ENCODE measurements at places on chromosomes 16 and 17.

DNA sequence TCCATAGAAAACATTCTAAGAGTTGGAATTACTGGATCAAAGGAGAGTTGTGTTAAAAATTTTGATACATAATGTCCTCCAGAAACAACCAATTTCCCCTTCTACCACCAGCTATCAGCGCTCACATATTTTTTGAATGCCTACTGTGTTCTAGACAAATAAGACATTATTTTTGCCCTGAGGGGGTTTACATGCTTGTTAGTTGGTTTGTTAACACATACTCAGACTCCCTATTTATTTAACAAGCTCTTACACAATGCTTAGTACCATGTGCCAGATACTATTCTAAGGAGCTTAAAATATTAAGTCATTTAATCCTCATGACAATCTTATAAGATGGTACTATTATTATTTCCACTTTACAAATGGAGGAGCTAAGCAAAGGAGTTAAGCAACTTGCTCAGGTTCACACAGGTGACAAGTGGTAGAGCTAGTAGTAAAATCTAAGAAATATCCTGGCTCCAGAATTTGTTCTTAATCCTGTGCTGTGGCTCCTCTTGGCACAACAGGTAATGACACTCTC lies 194.2 kb downstream of the UTP18 start:
- no peak for DNase-seq

DNA sequence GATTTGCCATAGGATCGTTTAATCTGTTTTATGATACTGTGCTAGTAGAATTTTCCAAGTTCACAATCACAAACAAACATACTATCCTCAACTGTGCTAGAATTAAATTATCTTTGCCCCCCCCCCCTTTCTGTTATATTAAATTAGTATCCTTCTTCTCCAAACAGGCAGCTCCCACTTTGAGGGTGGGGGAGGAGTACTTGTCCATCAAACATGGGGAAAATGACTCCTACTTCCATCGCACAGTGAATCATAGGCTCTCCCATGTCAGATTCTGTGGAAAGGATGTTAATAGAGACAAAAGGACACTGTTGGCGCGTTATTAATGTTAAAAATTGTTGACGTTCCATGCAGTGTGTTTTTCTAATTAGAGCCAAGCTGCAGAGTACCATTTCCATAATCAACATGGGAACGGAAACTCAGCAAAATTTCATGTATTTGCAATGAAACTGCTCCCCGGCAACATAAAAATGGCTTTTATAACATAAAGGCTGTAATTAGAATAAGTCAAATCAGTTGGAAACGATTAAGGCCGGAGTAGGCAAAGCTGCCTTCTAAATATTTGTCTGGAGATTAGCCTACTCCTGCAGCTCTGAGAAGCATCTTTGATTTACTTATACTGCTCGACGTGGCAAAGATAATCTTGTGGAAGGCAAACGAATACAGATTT lies 104.6 kb downstream of the RBFOX1 start:
- no peak for DNase-seq

- no peak for DNase-seq
Measured at GRCh38 chr17:31202968-31203367, 94.1 kb downstream of the OMG start.

DNA sequence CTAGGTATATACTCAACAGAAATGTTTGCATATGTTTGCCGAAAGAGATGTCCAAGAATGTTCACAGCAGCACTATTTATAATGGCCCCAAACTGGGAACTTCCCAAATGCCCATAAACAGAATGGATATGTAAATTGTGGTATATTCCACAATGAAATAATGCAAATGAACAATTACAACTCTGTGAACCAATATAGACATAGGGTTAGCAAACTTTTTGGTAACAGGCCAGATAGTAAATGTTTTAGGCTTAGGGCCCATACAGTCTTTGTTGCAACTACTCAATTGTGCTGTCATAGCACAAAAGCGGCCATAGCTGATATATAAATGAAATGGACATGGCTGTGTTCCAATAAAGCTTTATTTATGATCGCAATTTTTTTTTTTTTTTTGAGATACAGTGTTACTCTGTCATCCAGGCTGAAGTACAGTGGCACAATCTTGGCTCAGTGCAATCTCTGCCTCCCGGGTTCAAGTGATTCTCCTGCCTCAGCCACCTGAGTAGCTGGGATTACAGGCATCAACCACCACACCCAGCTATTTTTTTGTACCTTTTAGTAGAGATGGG lies 16.5 kb downstream of the XYLT1 start:
- DNase-seq: no peak

- DNase-seq: no peak
Measured at GRCh38 chr16:78902321-78902720, 698.2 kb downstream of the MAF start.

- DNase-seq: no peak
Measured at GRCh38 chr17:7930841-7931631, 710 bp downstream of the TRAPPC1 start.

DNA sequence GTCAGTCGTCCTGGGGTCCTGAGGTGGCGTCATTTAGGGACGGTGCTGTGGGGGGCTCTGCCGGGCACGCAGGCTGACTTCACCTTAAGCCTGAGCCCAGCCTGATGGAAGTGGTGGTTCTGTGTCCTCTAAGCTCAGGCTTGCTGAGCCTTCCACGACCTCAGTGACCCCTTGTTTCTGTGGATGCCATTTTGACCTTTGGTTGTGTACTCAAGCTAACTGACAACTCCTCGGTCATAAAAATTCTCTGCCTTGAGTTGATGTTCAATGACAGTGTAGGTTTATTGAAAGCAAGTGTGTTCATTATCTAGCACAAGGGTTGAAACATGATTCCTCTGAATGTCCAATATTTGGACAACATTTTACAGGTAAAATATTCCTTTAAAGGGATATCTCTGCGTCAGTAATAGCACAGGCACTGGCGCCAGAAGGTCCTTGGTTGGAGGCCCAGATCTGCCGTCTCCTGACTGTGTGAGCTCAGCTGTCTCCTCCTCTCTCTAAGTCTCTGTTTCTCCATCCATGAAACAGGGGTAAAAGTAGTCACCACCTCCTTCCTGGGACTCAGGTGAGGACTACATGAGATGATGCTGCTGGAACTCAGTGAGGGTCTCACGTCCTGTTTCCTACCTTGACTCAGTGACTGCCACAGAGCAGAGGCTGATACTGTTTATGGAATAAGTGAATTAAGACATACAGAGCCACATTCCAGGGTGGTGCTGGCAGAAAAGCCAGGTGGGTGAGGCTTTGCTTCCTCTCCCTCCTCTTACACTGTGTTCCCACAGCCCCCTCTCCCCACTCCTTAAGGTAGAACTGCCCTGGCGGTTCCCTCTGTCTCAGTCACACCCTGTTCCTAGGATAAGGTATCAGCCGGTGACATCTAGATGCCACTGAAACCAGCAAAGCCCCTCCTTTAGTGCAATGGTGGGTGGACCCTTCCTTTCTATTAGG lies 75.7 kb downstream of the IRF8 start:
- peak; percentile 79 for DNase-seq

DNA sequence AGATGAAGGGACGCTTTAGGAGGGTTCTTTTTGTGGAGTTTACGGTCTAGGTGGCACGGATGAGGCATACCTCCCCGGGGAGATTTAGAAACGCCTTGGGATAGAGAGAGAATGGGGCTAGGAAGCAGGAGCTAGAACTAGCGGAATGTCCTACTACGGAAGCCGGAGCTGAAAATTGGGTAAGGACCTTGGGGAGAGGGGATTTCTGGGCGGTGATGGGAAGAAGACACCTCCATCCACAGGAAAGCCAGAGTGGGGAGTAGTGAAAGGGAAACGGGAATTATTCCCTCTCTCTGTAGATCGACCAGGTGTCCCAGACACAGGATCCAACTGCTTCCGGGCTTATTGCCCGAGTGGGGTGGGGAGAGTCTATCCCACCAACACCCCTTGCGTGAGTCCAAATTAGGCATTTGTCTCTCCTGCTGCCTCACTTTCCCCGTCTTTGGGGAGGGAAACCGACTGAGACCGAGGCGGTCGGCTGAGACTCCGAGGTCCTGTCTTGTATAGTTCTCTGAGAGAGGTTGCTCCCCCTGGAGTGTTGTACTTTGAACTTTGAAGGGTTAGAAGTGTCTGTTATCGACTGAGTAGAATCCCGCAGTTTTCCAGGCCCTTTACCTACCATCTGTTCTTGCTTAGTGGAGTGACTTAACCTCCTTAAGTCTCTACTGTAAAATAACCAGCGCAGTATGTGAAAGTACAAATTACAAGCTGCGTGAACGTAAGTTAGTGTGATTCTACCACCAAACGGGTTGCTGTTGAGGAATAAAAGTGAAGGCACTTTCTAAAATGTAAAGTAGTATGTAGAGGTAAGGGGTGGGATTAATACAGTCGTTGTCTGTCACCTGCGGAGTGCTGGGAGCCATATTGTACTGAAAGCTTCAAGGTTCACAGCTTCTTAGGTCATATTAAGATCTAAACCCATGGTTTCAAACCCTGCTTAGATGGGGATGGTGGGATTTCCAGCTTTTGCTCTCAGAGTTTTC lies 1.0 kb downstream of the RSPRY1 start:
- DNase-seq: peak; percentile 54

GRCh38 chr17:51507444-51507843 lies 247.1 kb downstream of the UTP18 start:
- DNase-seq: no peak
